KG1 (cell line): ENCODE measurements at places on chromosomes 11 and 22.

DNA sequence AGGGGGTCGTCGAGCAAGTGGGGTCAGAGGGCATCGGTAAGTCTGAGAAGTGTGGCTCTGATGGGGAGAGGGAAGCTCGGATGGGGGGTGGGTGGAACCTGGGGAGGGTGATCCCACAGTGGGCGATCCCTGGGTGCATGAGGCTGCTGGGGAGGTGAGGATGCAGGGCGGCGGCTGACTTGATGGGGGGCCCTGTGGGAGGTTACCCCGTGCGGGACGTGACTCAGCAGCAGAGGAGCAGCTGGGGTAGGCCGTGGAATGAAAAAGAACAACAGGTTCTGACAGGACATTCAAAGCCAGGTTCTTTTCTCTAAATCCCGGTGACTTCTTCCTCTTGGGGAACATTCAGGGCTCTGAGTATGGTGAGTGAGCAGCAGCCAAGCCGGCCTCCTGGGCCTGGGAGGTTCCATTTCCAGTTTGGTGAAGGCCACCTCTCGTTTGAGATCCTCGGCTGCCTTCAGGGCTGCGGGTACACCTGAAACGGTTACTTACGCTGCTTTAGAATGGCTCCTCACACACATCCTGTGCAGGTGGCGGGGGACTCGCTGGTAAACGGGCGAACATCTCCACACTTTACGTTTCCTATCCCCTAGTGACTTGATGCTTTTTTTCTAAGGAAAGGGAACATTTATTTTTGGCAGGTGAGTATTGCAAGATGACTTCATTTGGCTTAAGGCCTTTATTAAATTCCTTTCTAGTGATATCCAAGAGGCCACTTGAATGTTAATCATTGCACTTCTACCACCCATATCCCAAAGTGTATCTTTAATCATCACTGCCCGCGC is 278.2 kb downstream of the TBC1D22A start:
- no peak for DNase-seq

- DNase-seq: no peak
These were observed 4.8 kb upstream of the TRABD start for GRCh38 chr22:50180727-50181521.

GRCh38 chr11:15685306-15685705 is 570.6 kb downstream of the INSC start:
- DNase-seq: no peak

- no peak for DNase-seq
These were observed 43.1 kb upstream of the DEUP1 start for GRCh38 chr11:93287434-93287833.

DNA sequence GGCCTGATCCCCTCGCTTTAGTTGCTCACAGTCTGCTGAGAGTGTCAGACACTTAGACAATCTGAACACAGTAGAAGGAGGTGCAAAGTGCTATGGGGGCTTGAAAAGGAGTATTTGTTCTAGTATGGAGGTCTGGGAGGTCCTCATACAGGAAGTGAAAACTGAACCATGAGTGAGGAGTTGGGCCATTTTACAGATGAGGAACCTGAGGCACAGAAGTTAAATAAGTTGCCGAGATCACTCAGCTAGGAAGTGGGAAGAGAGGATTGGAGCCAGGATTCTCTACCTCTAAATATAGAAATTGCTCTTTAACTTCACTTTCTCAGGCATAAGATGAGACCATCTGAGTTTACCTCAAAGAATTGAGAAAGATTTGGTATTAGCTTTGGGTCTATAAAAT is 4.0 kb upstream of the NEU3 start:
- DNase-seq: no peak

DNA sequence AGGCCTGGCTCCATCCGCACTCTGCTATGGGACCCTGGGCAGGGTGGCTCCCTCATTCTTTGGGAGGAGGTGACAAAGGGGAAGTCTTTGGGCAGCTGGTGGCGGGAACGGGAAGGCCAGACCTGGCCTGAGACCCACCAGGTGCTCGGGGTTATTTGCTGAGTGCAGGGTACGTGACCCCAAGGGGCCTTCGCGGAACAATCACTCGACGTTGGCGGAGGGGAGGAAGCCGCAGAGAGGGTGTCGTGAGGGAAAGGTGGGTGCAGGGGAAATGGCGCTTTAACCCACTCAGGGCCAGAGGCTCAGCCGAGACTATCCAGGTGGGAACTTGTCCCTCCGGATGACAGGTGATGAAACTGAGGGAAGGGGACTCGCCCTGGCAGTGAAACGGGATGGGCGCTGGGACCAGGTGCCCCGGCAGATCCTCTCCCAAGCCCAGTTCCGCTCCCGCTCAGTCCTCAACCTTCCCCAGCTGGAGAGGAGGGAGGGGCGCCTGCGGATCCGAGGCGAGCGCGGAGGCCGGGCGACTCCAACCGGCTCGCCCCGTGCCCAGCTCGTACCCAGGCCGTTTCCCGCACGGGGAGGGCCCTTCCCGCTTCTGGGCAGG is 911 bp downstream of the A4GALT start:
- no peak for DNase-seq

GRCh38 chr11:40754297-40754696 is 705.2 kb downstream of the LRRC4C start:
- DNase-seq: no peak

GRCh38 chr22:19431649-19432132 is at the start of gene HIRA:
HIRA (minus strand) TSS chr22:19431733; CDS start chr22:19431476, 257 bp downstream.
- DNase-seq: peak; percentile 70

DNA sequence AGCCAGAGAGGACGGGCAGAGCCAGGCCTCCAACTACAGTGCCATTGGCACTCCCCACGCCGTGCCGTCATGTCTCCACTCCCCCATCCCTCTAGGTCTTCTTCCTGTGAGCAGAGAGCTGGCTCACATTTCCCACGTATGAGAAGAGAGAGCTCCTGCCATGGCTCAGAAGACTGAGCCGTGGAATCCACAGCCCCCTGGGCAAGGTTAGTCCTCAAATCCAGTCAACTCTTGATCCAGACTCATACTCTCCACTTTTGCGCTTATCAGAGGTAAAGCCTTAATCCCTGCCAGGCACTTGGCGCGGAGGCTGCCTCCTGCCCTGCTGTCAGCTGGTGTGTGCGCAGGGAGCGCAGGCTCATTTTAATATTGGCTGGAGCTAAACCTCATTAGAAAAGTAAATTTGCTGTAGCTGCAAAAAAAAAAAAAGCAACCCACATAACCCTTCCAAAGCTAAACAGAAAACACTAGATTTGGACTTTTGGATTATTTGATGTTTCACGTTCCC is 4.7 kb downstream of the B3GAT1 start:
- no peak for DNase-seq

GRCh38 chr11:32229576-32230240 is 138.8 kb downstream of the RCN1 start:
- no peak for DNase-seq

- no peak for DNase-seq
These were observed 47.6 kb downstream of the KCNC1 start for GRCh38 chr11:17782145-17782544.

DNA sequence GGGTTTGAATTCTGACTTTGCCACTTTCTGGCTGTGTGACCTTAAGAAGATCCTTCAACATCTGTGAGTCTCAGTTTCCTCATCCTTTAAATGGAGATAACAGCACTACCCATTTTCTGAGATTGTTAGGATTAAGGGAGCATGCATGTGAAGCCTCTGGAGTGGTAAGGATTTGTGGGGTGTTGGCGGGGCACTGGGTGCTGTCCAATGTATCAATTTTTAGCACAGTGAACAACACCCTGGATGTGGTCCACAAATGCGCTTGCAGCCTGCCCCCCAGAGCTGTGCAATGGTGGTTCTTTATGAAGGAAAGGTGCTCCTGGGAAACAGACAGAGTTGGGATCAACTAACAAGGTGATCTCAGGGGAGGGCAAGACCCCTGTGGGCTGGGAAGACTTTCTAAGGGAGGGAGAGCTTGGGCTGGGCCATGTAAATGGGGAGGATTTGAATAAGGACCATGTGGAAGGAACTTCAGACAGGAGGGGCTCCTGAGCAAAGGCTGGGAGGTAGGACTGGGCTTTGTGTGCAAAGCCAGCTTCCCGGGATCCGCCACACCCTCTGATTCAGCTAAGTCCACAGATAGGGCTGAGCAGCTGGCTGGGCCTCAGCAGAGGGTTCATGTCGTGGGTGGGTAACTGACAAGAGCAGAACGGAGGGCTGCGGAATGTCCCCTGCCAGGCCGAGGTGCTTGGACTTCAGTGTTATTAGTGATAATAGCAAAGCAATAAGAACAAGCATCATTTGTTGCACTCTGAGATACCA is 22.7 kb upstream of the RASD2 start:
- no peak for DNase-seq

GRCh38 chr22:34004058-34004457 is 83.8 kb upstream of the LARGE1 start:
- DNase-seq: no peak
